T-helper 22 cell (primary cell): ENCODE measurements at places on chromosomes 11 and 22.

GRCh38 chr11:67641338-67642172 lies 2.0 kb upstream of the TBX10 start:
- DNase-seq, result no peak

DNA sequence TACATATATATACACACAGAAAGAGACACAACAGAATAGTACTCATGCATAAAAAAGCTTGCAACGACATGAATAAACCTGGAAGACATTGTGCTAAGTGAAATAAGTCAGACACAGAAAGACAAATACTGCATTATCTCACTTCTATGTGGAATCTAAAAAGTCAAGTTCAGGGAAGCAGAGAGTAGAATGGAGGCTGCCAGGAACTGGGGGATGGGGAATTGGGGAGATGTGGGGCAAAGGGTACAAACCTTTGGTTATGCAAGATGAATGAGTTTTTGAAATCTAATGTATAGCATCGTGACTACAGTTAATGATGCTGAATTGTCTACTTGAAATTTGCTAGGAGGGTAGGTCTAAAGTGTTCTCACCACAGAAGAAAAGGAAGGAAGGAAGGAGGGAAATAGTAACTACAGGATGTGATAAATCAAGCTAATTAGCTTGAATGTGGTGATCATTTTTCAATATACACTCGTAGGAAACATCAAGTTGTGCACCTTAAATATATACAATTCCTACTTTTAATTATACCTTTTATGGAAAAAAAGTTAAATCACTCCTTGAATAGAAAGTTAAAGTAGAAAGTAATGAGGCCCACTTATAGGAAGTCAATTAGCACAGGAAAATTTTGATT lies 33.8 kb downstream of the MMP13 start:
- no peak for DNase-seq

- DNase-seq, result no peak
Observed at GRCh38 chr22:26259510-26259909, 90.2 kb downstream of the SEZ6L start.

DNA sequence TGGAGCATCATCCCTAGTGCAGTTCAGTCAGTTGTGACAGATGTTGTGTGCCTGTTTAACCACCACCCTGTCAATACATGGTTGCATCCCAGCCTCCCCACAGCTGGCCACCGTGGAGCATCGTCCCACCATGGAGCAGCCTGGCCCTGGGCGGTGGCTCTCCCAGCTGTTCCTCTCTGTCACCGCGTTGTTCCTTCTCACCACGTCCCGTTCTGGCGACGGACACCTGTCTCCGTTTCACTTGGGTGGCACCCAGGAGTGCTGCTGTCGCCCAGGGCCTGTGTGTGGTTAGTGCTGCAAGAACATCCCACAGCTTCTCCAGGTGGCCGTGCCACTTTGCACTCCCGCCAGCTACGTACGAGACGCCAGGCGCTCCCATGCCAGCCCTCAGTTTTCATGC lies 26.5 kb downstream of the MUC6 start:
- DNase-seq, result no peak

DNA sequence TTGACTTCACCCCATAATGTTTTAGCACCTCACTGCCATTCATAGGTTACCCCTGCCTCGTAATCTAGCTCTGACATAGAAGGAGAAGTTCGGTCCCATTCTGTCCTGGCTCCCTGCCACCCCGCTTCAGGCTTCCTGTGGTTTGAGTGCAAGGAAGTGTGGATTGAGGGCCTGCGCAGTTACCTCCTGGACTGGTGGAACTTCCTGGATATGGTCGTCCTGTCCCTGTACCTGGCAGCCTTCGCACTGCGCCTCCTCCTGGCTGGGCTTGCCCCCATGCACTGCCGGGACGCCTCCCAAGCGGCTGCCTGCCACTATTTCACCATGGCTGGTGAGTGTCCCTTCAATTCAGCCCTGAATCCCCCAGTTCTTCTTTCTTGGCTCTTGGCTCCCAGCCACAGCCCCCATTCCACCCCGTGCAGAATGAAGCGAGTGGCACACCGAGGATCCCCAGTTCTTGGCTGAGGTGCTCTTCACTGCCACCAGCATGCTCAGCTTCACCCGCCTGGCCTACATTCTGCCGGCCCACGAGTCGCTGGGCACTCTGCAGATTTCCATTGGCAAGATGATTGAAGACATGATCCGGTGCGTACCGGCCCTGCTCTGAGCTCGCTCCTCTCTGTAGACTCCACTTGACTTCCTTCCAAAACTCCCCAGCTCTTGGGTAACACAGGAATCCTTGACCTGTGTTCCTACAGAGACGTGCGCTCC lies 15.4 kb downstream of the ART5 start:
- DNase-seq, result no peak

DNA sequence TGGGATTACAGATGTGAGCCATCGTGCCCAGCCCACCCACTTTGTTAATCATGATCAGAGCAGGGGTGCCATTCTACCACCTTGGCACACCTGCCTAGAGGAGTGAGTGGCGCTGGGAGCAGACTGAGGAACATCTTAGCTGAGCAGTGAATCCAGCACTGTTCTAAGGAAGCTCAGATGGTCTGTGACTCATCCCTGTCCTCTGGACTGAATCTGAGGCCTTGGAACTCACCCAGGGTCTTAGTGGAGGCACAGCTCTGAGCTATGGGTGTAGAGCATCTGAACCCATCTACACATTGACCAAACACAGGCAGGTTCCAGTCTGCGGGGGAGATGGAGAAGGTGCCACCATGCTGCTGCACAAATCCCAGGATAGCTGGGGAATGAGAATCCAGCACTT lies 14.9 kb downstream of the PGAP2 start:
- DNase-seq, result no peak

- DNase-seq, result no peak
Observed at GRCh38 chr11:36455658-36456111, 54.4 kb downstream of the TRAF6 start.

DNA sequence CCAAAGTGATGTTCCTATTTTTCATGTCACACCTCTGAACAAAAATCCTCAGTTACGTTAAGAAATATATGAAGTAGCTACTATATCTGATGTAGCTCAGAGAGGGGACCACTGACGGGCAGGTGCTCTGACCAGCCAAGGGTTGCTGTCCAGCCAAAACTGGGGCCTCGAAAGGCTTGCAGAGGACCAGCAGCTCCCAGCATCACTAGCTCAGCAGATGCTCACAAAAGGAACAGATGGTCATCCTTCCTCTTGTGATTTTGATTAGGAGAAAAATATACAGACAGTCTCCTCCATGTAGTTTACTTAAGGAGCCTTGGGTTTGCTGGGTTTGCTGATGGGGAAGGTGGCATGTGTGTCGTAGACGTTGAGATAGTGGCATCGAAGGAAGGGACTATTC lies 374.6 kb upstream of the B3GAT1 start:
- no peak for DNase-seq

GRCh38 chr22:27382947-27383346 lies 418.6 kb downstream of the MN1 start:
- no peak for DNase-seq

DNA sequence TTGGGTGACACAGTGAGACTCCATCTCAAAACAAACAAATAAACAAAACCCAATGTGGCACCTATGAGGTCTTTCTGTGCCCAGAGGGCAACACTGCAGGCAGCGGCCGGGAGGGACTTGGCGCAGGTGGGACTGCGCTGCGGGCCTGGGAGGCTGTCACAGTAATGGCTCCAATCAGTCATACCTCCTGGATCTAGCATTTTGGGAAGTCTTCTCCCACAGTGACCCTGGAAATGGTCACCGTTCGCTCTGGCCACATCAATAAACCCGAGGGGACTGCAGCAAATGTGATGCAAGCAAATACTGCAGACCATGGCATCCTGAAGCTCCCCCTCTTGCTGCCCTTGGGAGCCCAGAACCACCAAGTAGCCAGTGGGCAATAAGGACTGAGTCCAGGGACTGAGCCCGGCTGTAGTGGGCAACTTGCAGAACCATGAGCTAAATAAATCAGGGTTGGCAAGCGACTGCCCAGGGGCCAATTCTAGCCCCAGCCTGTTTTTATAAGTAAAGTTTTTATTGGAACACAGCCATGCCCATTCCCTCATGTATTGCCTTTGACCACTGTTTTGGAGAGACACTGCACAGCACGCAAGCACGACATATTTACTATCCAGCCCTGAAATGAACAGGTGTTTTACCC lies 15.4 kb downstream of the SHANK2 start:
- no peak for DNase-seq
